Head of caudate nucleus (tissue), 42 donors: ENCODE measurements at places on chromosomes 7 and 10.

DNA sequence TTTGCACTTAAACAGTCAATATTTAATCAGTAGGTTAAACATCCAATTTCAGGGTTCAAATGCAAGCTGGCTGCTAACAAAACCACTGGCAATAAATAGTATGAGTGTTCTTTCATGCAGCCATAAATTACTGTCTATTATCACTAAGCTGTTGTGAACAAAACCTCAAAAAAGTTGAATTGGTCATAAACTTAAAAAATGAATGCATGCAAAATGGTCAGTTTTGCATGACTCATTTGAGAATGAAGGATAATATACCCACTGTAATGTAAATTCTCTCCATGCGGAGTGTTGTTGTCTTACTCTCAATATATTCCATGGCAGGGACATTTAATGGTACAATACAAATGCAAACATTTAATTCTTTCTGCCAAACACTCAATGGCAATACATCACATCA lies 226.4 kb downstream of the MAGI2 start:
- no peak for DNase-seq

GRCh38 chr7:79714081-79714480 lies 260.6 kb upstream of the MAGI2 start:
- DNase-seq, result no peak

DNA sequence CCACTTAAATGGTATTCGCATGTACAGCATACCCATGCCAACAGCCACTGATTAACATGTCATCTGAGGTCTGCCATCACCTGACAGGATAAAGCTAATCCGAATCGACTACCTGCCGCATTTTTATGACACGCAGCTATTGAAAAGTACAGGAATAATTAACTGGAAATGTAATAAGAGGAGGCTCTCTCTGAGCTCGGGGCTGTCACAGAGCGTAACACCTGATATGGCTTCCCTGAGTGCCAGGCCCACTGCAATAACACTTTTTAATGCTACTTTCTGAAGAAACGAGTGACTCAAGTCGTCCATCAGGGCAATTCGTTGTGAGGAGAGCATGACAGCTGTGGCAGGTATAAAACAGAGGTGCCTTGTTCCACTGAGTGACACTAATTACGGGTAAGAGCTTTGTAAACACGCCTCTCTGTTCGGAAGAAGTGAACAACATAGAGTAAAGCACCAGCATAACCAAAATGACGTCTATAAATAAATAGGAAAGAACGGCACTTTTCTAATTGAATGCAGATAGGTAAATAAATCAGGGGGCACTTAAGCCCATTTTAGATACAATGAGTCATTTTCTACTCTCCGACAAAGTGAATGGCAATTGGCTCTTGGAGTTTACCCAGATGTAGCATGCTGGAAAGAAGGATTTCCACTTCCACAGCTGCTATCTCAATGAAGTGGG lies 56.5 kb upstream of the CREB5 start:
- no peak for DNase-seq

DNA sequence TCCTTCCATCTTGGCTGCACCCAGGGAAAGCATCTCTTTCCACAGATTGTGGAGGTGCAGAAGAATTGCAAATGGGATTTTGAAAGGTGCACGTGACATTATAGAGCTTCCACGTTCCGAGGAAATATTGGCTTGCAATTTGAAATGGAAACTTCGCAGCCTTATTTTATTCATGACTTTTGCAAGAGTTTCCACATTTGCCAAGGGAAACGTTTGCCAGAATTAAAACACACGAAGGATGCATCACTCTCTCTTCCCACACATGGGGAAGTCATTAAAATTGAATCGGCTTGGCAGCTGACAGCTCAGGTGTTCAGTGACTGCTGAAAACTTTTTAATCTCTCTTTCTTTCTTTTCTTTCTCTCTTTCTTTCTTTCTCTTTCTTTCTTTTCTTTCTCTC lies 475.4 kb upstream of the IGFBP3 start:
- peak; percentile 21 for DNase-seq

DNA sequence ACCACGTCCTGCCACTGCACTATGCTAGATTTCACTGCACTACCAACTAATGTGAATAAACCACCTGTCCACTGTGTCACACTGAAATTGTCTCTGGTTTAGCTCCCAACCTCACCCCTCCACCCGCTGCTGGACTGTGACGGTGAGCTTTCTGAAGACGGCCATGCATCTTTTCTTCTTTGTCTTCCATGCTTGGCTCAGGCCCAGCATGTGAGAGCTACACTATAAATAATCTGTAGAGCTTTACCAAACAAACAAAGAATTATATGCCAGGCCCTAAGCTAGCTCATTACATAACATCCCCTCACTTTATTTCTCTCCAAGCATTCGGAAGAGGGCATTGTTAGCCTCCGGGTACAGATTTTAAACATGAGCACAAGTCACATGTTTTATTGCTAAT lies 633.2 kb downstream of the TNS3 start:
- DNase-seq, result no peak

DNA sequence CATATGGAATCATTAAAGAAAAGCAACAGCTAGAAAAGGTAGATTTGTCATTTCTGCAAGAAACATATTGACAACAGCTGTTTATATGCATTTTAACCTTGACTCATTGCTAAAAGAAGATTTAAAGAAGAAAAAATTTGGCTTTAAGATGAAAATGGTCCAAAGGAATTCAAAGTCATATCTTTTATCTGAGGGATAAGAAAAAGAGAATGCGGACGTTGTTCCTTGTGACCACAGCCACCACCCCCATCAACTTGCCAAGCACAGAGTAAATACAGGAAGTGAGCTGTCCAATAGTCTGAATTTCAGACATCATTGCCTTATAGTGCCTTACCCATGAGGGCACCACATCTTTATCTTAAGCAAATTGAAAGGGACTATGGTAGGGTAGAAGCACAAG lies 7.3 kb upstream of the CRPPA start:
- DNase-seq, result no peak

GRCh38 chr10:42932116-42932515 lies 144.8 kb upstream of the RET start:
- no peak for DNase-seq

- DNase-seq, result peak; percentile 43
Observed at GRCh38 chr10:108204528-108205305, 1040.2 kb upstream of the SORCS1 start.

DNA sequence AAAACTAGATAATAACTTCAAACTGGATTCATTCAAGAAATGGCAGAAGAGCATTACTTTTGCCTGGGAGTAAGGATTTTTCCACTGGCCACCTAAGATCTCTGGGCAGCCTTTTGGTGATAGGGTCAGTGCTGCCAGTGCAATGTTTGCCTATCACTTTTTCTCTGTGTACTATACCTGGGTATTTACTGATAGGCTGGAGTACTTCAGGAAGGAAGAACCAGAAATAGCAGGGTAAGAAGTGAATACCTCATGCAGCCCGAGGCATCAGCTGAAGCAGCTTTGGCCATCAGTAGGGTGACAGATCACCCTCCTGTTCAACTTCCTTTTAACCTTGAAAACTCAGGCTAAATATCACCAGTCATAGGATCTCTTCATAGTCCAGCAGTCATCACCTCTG lies 5.5 kb upstream of the PAPSS2 start:
- DNase-seq, result no peak

GRCh38 chr7:46791188-46791587 lies 790.7 kb downstream of the TNS3 start:
- no peak for DNase-seq

GRCh38 chr7:33250421-33250871 lies 121.1 kb downstream of the BBS9 start:
- DNase-seq, result no peak

DNA sequence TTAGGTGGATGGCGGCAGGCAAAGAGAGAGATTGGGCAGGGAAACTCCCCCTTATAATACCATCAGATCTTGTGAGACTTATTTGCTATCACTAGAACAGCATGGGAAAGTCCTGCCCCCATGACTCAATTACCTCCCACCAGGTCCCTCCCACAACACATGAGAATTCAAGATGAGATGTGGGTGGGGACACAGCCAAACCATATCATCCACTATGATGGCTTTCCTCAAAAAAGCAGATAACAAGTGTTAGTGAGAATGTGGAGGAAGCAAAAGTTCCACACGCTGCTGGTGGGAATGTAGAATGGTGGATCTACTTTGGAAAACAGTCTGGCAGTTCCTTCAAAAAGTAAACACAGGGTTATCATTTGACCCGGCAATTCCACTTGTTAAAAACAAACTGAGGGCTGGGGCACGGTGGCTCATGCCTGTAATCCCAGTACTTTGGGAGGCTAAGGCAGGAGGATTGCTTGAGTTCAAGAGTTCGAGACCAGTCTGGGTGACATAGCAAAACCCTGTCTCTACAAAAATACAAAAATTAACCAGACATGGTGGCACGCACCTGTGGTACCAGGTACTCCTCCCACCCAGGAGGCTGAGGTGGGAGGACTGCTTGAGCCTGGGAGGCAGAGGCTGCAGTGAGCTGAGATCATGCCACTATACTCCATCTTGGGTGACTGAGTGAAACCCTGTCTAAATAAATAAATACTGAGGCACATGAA lies 161.4 kb upstream of the EEPD1 start:
- peak; percentile 40 for DNase-seq

DNA sequence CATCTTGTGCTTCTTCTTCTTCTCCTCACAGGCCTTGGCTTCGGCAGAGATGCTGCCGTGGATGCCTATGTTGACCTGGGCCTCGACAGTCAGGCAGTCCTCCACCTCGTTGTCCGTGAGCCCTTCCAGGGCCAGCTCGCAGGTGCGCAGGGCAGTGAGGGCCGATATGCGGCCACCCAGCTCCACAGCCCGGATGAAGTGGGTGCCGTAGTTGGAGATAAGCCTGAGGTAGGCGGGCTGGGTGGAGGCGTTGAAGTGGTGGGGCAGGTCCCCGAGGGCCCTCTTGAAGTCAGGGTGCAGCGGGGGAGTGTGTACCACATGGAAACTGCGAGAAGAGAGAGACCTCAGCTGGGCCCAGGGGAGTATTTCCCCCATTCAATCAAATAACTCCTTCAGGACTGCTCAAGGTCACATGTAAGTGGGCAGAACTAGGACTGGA lies 3.7 kb downstream of the PRF1 start:
- no peak for DNase-seq

DNA sequence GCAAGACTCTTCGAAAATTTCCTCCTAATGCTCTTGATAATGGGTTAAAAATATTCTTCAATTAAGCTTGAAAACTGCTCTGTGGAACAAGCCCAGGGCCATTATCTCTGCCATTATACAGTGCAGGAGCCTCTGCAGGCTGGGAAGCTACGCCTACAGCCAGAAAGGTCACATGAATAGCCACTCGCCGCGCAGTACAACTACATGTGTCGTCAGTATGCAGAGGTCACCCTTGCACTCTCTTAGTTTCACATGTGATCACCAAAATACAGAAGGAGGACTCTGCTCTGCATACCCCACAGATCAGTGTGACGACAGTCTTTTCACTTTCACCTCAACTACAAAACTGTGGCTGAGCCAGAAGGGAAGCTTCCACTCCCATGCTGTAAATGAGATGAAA lies 141.8 kb upstream of the C1QL3 start:
- DNase-seq, result no peak

DNA sequence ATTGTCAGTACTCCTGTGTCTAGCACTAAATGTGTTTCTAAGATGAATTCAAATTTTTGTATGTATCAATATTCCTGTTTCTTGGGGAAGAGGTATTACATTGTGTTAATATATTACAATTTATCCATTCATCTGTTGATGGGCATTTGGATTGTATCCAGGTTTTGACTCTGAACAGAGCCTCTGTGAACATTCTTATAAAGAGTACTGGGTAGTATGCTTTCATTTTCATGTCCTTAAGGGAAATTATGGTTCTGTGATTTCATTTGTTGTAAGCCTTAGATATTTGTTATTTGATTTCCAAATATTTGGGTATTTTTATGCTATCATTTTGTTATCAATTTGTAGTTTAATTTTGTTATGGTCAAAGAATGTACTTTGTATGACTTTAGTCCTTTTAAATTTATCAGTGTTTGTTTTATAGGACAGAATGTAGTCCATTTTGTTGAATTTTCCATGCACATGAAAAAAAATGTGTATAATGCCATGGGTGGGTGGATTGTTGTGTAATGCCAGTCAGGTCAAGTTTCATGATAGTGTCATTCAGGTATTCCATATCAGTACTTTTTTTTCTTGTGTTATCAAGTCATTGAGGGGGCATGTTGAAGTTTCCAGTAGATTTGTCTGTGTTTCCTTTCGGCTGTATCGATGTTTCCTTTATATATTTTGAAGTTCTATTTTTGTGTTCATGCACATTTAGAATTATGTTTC lies 38.4 kb downstream of the STAM start:
- DNase-seq, result no peak

DNA sequence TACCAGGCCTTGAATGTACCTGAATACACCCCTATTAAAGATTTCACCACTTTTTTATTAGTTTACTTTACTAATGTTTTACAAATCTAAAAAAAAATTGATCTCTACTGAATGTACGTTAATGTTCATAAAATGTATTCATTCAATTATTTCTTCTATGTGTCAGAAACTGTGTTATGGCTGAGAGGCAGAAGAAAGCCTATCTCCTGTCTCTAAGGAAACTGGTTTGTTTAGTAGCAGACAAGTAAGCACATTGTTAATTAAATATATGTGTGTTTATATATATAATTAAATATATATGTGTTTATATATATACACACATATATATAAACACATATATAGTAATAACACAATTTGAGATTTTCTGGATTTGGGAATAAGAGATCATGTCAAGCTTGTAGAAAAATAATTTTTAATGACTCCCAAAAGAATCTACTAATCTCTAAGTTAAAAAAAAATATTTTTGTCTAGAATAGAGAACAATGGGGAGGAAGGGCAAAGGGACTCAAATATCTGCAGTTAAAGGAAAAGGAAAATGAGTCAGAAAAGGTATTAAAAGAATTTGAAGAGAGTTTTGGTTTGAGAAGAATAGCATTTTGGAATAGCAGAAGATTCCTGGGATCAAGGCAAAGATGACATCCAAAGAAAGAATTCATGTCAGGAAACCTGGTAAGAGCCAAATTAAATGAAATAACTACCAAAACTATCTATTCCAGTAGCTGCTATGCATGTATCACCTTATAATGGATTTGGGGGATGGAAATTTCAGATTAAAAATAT lies 92.1 kb downstream of the CH25H start:
- DNase-seq, result no peak

DNA sequence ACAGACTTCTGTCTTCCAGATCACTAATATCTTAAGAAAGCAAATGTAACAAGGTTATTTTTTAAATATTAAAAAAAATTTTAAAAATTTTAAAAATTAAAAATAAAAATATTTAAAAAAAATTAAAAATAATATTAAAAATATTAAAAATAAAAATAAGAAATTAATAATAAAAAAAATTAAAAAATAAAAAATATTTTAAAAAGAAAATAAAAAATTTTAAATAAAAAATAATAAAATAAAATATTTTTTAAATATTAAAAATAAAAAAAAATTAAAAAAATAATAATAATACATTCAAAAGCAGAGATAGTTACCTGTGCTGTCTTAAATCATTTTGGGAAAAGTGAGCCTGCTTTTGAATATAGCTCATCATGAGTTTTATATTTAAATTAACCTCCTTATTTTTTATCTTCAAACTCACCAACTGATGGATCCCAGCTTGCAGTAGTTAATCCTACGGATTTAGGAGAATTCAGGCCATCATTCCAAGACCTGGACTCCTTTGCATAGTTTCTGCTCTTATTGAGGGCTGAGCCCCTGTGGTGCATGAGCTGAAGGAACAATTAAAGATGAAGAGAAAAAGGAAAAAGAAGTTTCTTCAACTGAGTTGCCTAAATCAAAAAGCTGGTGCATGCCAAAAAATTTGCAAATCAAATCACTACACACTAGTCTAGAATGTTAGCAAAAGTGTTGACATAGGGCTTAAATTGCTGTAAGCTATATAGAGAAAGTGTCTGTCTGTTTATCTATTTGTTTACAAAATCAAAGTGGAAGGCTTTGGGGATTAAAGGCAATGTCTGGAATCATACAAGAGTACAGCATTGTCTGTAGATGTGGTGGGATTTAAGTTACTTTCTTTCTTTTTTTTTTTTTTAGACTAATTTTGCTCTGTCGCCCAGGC lies 50.5 kb upstream of the ZNF438 start:
- DNase-seq, result no peak
